ENCODE measurements at places on chromosomes 2 and 18.
A peak's percentile ranks its signal among the peaks of the same experiment; 100 is the strongest.

DNA sequence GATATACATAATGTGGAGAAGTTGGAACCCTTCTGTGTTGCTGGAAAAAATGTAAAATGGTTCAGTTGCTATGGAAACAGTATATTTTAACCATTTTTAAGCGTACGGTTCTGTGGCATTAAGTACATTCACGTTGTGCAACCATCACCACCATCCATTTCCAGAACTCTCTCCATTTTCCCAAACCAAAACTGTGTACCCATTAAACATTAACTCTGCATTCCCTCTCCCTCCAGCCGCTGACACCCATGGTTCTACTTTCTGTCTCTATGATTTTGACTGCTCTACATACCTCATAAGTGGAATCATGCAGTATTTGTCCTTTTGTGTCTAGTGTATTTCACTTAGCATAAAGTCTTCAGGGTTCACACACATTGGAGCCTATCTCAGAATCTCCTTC is 67.3 kb downstream of the LDLRAD4 start:
- DNase-seq, result no peak

GRCh38 chr2:101037161-101037755 is 35.2 kb downstream of the RPL31 start:
- DNase-seq, result no peak

- no peak for DNase-seq
Measured at GRCh38 chr2:112084689-112085374, 29.8 kb downstream of the TMEM87B start.

- DNase-seq, result no peak
Measured at GRCh38 chr2:230737791-230738226, 25.2 kb downstream of the CAB39 start.

DNA sequence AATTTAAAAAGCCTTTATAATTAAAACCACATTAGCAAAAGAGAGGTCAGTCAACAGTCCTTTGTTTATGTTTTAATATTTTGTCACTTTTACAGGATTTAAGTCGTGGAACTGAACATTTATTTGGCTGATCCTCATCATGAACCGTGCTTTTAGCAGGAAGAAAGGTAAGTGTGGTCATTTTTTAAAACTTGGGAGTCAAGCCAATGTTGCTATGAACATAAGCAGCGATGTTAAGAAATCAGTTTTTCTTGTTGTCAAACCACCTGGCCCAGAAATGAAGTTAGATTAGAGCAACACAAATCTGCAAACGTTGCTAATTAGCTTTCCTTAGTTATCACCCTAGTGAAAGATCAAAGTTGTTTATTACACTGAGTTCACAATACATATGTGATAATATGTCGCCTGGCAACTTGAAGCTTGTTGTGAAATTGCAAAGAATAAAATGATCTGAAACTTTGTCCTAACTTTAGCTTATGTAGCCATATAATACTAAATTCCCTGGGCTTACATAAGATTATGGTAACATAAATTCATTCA is 186.0 kb downstream of the GULP1 start:
- DNase-seq, result no peak

GRCh38 chr2:147382322-147382948 is 462.4 kb upstream of the ACVR2A start:
- no peak for DNase-seq

DNA sequence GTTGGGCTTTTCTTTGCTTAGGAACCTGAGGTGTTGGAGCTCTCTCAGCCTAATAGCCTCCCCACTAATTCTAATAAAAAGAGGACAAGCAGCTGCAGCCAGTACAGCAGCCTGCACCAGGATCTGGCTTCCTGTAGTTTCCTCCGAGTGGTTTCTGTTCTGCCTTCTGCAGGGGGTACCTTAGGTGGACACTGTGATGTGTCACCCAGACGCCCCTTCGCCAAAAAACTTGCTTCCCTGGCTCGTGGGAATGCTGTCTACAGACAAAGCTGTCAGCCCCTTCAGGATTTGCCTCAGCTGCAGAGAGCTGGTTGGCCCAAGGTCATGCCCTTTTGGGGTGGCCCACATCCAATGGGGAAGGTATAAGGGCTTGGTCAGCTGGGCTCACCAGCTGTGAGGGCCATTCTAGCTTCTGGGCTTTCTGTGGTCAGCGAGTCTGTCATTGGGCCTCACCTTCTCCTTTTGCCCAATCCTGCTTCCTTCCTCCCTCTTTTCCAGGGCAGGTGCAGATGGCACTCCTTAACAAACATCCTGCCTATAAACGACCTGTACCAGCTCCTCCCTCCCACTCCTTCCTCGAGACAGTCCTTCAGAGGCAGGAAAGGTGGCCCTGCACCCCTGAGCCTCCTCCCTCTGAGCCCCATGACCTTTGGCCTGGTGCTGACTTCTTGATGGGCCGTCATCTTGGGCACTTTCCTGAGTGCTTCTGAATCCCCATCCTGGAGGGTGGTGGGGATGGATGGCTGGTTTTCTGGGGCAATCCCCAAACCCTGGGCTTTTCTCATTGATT is 44.0 kb upstream of the ROCK2 start:
- no peak for DNase-seq

DNA sequence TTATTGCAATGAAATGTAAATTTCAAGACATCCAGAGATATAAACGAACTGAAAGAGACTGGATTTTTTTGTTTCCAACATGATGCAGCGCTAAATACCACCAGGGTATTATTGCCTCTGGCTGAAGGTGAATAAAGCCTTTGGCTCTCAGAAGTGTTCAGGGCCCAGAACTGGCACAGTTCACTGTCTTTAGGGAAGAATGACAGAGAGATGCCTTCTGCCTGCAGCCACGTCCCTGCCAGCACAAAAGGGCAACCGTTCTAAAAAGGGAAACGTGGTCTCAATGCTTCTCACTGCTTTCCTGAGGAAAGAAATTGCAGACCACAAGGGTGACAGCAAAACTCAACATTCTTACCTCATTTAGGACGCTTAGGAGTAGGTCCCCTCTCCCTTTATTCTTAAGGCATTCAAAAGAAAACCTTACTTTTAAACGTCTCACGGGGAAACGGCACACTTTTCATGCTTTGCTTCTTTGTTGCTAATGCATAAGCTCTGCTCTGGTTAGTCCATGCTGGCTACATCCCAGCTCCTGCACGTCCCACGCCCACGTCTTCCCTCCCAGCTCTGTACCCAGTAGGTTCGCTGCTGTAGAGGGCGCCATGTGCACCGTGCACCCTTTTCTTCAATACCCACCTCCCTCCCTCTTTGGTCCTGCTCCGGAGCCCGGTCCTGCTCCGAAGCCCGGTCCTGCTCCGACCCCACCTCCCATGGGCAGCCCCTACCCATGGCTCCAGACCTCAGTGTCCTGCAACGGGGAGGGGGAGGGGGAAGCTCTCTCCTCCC is 171.0 kb downstream of the HRH4 start:
- DNase-seq, result peak; percentile 13

DNA sequence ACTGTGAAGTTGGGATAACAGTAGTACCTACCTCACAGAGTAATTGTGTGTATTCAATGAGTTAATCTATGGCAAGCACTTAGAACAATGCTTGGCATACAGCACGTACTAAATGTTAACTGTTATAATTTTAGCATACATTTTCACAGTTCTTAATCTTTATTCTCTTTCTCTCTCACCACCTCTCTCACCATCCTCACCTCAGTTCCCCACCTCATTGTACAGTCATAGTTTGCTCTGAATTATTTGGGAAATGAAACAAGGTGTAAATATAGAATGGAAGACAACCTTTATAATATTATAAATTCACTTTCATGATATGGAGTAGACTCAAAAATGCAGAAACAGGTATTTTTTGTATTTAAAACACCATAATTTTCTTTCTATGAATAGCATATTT is 40.0 kb upstream of the DNAH7 start:
- no peak for DNase-seq

DNA sequence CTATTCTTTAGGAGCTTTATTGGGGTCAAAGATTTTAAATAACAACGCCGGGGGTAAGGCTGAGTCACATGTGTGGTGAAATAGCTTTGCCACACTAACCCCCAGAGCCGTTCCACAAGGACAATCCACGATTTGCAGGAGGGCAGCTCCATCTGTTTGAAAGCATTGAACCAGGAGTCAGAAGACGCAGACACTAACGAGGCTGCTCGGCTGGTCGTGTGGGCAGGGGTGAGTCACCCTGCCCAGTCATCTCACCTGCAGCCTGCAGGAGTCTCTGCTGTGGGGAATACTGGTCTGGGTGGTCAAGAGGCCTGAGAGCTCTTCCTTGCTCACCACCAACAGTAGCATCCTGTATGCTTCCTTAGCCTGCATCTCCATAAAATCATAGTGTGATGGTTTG is 149.2 kb upstream of the NCK2 start:
- no peak for DNase-seq

- DNase-seq, result peak; percentile 16
Measured at GRCh38 chr2:222730366-222730999, 59.0 kb downstream of the MOGAT1 start.

- DNase-seq, result no peak
Measured at GRCh38 chr2:241258505-241259280, 56.8 kb downstream of the HDLBP start.

- peak; percentile 28 for DNase-seq
Measured at GRCh38 chr2:179410552-179411356, 146.1 kb upstream of the SESTD1 start.

DNA sequence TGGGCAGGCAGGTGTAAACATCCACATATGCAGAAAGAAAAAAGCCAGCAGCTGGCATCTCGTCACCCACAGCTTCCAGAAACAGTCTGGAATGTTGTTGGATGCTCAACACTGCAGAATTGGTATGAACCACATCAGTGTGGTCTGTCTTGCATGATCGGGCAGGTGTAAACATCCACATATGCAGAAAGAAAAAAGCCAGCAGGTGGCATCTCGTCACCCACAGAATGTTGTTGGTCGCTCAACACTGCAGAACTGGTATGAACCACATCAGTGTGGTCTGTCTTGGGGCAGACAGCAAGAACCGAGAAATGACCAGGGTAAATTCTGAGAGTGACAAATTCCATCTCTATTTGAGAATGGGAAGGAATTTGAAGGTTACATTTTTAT is 39.6 kb downstream of the DOCK10 start:
- no peak for DNase-seq

GRCh38 chr2:153431114-153431513 is 47.4 kb downstream of the RPRM start:
- no peak for DNase-seq

DNA sequence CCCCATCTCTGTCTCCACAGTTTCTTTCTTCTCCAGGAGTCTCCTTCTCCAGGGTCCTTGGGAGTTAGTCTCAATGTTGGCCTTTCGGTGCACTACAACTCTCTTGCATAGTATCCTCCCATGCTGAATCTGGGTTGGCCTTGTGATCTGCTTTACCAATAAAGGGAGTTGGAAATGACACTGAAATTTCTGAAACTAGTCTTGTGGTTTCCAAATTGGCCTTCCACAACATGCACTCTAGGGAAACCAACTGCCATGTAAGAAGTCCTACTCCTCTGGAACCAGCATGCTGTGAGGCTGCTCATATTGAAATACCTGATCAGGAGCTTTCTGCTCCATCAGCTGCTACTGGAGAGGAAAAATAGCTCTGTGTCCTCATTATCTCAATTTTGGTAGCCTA is 9.9 kb upstream of the ABHD3 start:
- DNase-seq, result no peak

DNA sequence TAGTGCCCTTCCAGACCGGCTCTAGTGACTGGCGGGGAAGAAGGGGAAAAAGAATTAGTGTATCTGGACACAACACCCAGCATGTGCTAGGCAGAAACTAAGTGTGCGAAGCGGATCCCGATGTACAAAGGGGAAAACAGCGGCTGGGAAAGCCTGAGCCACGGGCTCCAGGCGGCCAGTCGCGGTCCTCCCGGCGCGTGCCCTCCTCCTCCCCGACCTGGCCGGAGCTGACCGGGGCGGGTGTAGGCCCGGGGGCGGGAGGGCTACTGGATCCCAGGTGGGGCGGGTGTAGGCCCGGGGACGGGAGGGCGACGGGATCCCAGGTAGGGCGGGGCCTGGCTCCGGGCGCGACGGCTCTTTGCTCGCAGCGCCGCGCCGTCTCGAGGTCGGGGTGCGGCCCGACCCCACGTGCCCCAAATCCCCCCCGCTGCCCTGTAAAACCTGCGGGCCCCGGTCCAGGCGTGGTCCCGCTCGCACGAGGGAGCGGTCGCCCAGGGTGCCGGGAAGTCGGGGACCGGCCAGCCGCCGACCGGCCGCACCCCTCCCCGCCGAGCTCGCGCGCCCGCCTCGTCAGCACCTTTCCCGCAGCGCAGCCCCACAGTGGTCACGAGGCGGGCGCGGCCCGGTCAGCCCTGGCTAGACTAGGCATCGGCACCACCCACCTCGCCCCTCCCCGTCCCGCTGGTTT is 48.8 kb downstream of the C2orf42 start:
- DNase-seq, result peak; percentile 60

DNA sequence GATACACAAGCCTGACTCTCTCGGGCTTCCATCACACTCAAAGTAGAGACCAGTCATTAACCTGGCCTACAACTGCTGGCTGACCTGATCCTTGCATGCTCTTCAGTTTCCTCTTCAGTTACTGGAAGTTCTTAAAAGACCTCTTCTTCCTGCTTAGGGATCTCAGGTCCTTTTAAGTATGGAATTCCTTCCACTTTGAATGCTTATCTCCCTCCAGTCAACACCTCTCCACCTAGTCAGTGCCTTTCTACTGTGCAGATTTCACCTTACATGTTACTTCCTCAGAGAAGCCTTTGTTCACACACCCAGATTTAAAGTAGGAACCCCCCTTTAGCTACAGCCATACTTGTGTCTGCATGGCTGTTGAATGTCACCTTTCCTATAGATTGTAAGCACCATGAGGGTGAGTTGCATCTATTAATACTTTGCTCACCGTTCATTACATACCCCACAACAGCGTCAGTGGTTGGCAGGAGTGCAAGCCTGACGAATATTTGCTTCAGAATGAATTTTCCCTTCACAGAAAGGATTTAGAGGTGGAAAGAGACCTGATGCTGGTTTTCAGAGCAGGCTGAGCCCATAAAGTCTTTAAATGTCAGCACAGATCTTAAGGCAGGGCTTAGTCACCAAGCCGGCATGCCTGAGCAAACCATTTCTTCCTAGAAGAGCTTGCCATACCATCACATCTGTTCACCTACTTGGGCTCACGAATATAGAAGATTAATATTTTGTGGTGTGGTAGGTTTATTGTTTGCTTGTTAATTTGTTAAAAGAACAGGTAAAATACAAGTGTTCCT is 90.1 kb downstream of the ACVR1 start:
- DNase-seq, result no peak

- DNase-seq, result no peak
Measured at GRCh38 chr2:182166841-182167240, 181.2 kb downstream of the PPP1R1C start.

All from glutamatergic neuron (in vitro differentiated cells).